ENCODE measurements at places on chromosomes 2 and 18. TPM values are rescaled to one million over a fixed set of nuclear protein-coding genes. Genes with fewer than 3 reads are reported as not detected.

Gene SH3BP4
- total RNA-seq, result 34.4 TPM

Gene VWA3B
- total RNA-seq, result 0.26 TPM

Gene CERKL
- 0.41 TPM for total RNA-seq

Gene LAMA1
- total RNA-seq, result 0.07 TPM

Gene CAPN13
- 0.15 TPM for total RNA-seq

Gene TFCP2L1
- total RNA-seq, result 4.9 TPM

Gene SYT4
- total RNA-seq, result not detected

Gene CYBRD1
- 37.7 TPM for total RNA-seq

Gene ZEB2
- 8.0 TPM for total RNA-seq

Gene AGXT
- total RNA-seq, result not detected

Gene SETBP1
- 0.51 TPM for total RNA-seq

Gene TMEM247
- not detected for total RNA-seq

Gene CCDC74A
- total RNA-seq, result 12.7 TPM

Gene CAPN14
- 0.07 TPM for total RNA-seq

Gene PROM2
- total RNA-seq, result 0.06 TPM

Gene DUSP11
- total RNA-seq, result 42.2 TPM

Gene PUS10
- 3.2 TPM for total RNA-seq

Gene SMYD1
- not detected for total RNA-seq

Gene SMCHD1
- total RNA-seq, result 14.3 TPM

Gene TEX44
- not detected for total RNA-seq

Gene GAD1
- 0.61 TPM for total RNA-seq

Gene CPO
- not detected for total RNA-seq

Gene KIAA2012
- not detected for total RNA-seq

Measured in A549 treated with CORT108297 at 1 μM for 4 hours (cell line).